ENCODE measurements at places on chromosomes 2 and 18.
A peak's percentile ranks its signal among the peaks of the same experiment; 100 is the strongest.

- DNase-seq: no peak
Measured at GRCh38 chr2:229181641-229182040, 89.4 kb downstream of the PID1 start.

- DNase-seq: no peak
Measured at GRCh38 chr18:57965246-57965645, 78.8 kb upstream of the NEDD4L start.

DNA sequence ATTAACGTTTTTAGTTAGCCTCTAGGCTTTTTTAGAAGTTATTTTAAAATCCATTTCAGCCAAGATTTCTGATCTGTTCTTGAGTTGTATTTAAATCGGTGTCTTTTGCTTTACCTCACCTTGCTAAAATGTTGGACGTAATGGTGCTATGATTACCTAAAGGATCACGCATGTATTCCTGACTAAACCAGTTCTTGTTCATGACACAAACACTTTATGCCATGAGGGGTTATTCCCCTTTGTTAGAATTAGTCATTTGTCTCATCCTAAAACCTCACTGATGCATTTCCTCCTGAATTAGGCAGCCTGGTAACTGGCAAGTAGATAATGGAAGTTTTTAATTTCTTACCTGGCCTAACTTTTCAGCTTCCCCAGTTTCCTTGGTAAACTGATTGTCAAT lies 185.4 kb upstream of the TANK start:
- DNase-seq: no peak

DNA sequence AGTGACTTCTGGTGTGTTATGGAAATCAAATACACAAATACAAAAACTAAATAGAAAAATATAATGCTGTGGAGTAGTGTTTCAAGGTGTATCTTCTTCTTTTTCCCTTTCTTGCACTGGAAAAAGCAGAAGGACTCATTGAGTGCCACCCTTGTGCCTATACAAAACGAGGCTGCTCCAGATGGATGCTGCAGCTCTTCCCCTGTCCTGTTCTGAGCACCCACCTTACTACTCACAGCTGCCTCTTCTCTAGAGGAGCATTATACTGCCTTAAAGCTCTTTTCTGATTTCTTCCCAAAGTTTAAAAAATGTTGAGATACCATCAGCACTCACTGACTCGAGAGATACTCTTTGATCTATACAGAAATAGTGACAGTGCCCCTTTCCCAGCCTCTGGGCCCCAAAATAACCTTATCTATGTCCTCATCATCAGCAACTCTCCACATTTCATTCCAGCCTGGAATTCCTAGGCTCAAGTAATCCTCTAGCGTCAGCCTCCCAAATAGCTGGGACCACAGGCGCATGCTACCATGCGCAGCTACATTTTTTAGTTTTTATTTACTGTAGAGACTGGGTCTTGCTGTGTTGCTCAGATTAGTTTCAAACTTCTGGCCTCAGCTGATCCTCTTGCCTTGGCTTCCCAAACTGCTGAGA lies 1356.1 kb upstream of the NRXN1 start:
- no peak for DNase-seq

DNA sequence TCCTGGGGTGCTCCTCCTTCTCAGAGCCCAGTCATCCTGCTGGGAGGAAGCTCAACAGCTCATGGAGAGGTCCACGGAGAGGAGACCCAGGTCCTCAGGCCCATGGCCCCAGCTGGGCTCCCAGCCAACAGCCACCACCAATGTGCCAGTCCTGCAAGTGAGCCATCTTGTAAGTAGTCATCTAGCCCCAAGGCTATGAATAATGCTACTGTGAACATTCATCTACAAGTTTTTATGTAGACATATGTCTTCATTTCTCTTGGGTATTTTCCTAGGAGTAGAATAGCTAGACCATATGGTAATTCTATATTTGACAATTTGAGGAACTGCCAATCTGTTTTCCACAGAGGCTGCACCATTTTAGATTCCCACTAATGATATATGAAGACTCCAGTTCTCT lies 166.1 kb downstream of the MTCL1 start:
- DNase-seq: no peak

GRCh38 chr2:62596061-62596921 lies 90.3 kb upstream of the TMEM17 start:
- no peak for DNase-seq

GRCh38 chr2:30756051-30756719 lies 51.1 kb downstream of the CAPN13 start:
- DNase-seq: no peak

DNA sequence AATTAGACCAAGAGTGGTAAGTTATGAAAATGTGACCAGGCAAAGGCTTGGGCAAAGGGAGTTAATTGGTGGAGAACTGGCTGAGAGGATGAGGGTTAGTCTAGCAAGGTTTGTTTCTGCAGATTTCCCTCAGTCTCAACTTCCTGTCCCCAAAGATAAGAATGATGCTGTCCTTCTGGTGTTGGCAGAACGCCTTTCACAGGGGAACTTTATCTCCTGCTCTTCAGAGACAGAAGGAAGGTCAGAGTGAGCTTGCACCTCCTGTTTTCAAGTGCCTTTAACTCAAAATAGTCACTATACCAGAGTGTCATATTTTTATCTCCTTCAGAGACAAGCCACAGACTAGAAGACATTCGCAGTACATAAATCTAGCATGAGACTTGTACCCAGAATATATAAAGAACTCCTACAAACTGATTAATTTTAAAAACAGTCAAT lies 95.7 kb downstream of the TEX51 start:
- DNase-seq: no peak

GRCh38 chr18:46325895-46326294 lies 221.7 kb downstream of the HAUS1 start:
- no peak for DNase-seq

DNA sequence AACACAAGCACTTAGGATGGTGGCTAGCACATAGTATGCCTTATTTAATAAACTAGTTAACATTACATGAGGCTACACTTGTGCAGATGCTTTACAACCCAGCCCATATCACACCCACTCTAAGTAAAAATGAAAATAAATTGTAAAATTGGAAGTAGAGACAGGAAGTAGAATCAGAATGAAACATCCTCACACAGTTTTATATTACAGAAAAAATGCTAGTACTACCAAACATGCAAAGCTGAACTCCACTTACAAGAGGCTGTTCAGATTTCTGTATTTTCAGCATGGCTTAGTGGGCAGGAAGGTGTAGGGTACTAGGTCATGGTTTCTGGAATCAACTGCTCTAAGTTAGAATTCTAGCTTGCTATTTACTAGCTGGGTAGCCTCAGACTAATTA lies 18.2 kb upstream of the CRIM1 start:
- DNase-seq: no peak

- DNase-seq: no peak
Measured at GRCh38 chr2:112032224-112032586, 22.9 kb upstream of the TMEM87B start.

- no peak for DNase-seq
Measured at GRCh38 chr2:39068299-39069135, 52.3 kb downstream of the SOS1 start.

GRCh38 chr18:74248595-74248994 lies 43.2 kb downstream of the CYB5A start:
- DNase-seq: no peak

GRCh38 chr2:121376535-121377250 lies 91.7 kb upstream of the TFCP2L1 start:
- no peak for DNase-seq

GRCh38 chr2:98795891-98796676 lies 65.2 kb upstream of the MGAT4A start:
- DNase-seq: no peak

- DNase-seq: no peak
Measured at GRCh38 chr2:47617523-47618271, 165.2 kb upstream of the MSH6 start.

GRCh38 chr18:2656237-2656980 lies 883 bp downstream of the SMCHD1 start:
- DNase-seq: peak; percentile 32

- DNase-seq: no peak
Measured at GRCh38 chr18:61845197-61845596, 47.6 kb downstream of the RNF152 start.

- no peak for DNase-seq
Measured at GRCh38 chr2:99421469-99421868, 68.3 kb downstream of the REV1 start.

DNA sequence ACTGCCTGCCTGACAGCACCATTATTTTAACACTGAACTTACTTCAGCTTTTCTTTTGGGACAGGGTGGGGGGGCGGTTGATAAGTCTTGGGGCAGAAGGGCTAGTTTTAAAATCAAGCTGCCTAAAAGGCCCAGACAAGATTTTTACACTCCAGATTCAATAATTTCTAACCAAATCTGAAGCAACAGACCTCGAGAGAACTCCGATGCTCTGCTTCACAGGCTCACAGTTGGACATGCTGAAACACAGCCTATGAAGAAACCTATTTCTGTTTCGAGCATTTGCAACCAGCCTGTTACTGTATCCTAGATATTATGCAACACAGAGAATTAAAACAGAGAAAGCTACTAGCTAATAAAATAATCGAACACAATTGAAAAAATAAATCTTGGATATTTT lies 1.3 kb upstream of the MYT1L start:
- DNase-seq: no peak

GRCh38 chr18:46344416-46345180 lies 240.4 kb downstream of the HAUS1 start:
- DNase-seq: no peak

- no peak for DNase-seq
Measured at GRCh38 chr2:45233301-45233700, 224.0 kb upstream of the SIX2 start.

DNA sequence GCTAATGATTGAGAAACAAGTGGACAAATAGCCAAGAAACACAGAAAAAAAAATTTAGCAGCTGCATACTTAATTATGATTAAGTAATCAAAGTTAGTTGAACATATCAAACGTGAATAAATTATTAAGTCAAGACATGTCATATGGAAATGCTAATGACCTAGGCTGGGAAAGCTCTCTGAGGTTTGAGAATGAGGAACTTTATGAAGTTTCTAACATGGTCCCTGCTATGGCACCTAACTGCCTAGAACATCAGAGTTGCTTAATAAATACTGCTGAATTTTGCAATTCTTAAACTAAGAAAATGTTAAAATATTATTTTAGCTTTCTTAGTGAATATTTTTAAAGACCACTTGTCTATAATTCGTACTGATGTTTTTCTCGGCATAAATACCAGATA lies 99.8 kb downstream of the AFF3 start:
- DNase-seq: no peak

- no peak for DNase-seq
Measured at GRCh38 chr18:2325933-2326332, 245.4 kb downstream of the METTL4 start.

- no peak for DNase-seq
Measured at GRCh38 chr18:6955304-6955703, 162.3 kb downstream of the LAMA1 start.

DNA sequence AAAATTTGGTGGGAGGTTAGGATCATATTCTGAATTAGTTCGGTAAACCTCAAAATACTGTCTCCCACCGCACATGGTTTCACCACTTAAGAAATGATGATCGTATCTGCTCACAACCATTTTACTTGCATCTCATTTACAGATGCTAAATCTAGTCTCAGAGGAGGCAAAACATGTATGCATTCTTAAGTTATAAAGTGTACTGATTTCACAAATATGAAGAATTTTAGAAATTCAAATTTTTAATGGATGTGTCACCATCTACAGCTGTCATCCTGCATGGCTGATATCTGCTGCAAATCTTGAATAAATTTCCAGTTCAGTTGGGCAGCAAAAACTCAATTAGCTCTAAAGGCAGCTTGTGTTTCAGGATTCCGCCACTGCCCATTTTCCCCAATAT lies 243.3 kb upstream of the KCNJ3 start:
- no peak for DNase-seq

DNA sequence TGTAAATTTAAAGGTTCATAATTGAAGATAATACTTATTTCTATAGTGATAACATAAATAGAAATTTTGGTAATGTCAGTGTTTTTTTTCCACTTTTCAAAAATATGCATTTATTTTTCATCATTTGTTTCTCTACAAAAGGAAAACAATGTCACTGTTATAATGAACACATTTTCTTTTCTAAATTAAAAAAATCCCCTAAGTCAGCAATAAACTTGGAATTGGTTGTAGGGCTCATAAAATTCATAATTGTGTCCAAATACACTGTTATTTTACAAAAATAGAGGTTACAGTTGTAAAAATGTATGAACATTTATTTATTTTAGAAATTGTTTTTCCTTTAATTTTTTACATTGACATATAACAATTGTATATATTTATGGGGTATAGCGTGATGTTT lies 26.4 kb upstream of the SERPINB12 start:
- no peak for DNase-seq

- no peak for DNase-seq
Measured at GRCh38 chr18:78430131-78430758, 549.4 kb upstream of the SALL3 start.

DNA sequence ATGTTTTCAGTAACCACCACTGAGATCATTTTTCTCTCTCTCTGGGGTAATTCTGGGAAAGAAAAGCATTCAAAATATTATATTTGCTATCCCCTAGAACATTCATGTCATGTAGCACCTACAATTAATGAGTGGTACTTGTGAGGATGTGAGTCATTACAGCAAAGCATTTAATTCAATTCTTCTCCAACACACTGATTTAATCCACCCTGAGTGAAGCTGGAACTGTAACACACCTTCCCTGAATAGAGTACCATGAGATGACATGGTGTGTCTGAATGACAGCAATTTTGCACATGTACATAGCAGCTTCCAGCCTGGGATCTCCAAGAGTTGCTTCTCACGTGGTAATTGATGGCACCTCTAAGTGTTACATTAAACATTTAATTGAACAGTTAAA lies 207.1 kb upstream of the SLC14A2 start:
- no peak for DNase-seq

- DNase-seq: no peak
Measured at GRCh38 chr2:23549051-23549450, 164.1 kb downstream of the KLHL29 start.

DNA sequence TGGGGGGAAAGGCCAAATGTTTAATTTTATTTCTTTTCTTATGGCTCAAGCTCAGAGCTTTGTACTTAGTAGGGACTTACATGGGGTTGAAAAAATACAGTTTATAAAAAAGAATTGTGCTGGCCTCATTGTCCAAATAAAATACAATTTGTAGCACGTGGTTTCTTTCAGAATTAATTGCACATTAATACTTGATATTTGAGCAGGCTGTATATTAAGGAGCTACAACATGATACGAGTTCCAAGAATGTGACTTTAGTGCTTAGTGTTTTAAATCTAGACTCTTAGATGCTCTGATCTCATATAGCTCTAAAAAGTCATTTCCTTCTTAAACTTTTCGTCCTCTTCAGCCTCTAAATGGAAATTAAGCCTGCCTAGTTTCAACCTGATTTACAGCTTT lies 46.4 kb upstream of the RASGRP3 start:
- no peak for DNase-seq
